CD4-positive, alpha-beta T cell treated with Interferon gamma for 1 hour (primary cell): ENCODE measurements at places on chromosomes 7 and 10.

DNA sequence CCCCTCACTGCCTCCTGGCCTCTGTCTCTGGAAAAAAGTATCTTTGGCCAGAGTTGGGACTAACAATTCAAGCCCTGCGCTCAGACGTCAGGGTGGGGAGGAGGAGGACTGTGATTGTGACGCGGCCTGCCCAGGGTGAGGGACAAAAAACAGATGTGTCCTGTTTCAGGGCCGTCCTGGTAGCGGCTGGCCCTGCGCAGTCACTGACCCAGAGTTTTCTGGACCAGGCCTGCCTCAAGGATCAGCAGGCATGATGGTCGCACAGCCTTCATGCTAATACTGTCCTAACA lies 110.1 kb downstream of the CYTH3 start:
- DNase-seq, result no peak

DNA sequence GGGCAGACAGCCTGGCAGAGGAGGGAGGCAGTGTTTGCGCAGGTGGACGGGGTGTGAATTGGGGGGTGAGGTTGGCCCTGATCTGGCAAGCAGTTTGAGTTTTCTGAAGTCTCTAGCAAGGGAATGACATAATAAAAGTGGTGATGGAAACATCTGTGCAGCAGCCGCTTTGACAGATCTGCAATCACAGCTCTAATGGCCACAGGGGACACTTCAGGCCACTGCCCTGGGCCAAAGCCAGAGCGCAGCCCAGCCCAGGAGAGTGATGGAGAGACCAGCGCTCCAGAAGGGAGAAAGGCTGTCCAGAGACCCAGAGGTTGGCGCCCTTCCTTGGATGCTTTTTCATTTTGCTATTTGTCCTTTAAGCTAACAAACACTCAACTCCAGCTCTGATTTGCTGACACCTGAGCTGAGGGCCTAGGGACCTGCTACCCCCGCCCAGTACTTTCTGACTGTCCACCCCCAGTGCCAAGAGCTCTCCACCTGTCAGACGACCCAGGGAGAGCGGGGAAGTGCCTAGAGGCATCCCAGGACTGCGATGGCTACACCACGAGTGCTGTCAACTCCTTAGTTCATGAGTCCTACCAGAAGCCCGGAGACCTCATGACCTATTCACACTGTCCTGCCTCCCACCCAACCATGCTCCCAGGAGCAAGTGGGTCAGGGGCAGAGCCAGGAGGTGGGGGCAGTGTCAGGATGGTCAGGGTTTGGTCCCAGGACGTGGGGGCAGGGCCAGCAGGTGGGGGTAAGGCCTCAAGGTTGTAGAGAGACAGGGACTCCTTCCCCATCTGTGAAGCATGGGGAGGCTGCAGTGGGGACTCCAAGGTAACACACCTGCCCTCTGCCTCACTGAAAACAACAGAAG lies 112.6 kb downstream of the PRKAG2 start:
- no peak for DNase-seq

DNA sequence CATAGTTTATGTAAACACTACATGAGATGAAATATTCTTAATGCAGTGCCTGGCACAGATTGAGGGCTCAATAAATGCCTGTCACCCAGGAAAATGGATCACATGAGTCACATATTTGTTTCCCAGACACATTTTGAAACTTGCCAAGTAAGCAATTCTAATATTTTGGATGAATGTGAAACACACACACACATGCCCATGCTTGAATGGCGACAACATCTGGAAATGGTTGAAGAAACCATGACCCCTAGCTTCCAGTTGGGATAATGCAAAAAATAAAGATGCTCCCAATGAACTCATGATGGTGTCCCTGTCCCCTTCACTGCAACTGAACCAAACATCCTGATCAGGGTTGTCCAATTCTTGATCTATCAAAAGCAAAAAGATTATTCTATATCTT lies 797.3 kb downstream of the XPNPEP1 start:
- DNase-seq, result no peak

DNA sequence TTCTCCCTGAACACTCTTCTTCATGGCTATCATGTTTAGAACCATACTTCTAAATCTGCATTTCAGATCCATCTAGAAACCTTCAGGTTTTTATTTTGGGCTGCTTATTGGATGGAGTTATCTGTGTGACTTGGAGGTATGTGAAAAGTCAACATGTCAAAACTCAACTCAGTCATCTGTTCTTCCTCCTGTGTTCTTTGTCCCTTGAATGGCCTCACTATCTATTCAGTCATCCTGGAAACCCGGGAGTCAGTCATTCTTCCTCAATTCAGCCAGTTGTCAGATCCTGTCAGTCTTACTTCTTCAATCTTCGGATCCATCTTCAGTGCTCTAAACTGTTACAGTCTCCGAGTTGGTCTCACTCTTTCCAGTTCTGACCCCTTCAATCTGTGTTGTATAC lies 52.2 kb downstream of the VKORC1L1 start:
- no peak for DNase-seq

GRCh38 chr10:92789067-92789466 lies 59.3 kb upstream of the EXOC6 start:
- peak; percentile 20 for DNase-seq
